ENCODE measurements at places on chromosomes 16 and 17.

DNA sequence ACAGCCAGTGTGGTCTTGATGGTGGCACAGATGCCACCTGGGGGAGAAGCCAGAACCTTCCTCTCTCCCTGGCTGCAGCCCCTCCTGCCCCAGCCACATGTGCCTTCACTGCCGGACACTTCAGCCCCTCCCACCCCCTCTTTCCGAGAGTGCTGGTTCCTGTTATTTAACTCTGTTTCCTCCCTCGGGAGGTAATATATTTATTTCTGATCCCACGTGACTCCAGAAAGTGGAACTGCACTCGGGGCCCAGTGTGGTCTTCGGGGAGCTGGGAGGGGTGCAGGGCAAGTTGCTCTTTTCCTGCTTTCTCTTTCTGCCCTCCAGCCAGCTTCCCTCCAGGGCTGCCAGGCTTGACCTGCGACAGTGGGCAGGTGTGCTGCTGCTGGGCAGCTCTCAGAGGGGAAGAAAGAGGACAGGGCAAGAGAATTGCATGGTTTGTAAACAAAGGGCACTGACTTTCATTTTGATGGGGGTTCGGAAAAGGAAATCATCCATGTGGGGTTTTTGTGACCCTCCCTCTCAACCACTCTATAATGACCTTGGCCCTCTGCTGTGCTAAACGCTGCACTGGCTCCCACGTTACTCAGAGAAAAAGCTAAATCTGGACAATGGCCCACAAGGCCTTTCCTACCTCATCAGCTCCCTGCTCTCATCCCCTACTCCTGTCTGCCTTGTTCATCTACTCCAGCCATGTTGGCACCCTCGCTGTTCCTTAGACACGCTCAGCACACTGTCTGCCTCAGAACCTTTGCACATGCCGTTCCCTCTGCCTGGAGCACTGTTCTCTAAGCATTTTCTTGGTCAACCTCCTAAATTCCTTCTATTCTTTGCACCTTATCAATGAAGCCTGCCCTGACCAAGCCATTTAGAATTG lies 8.2 kb upstream of the CIITA start:
- peak; percentile 57 for DNase-seq

GRCh38 chr16:10787304-10787703 lies 31.3 kb downstream of the TVP23A start:
- DNase-seq: no peak

- peak; percentile 53 for DNase-seq
Measured at GRCh38 chr16:50153596-50154419, 702 bp downstream of the TENT4B start.

- DNase-seq: no peak
Measured at GRCh38 chr16:29763326-29763725, 14.7 kb upstream of the ZG16 start.

- no peak for DNase-seq
Measured at GRCh38 chr16:58506241-58507194, 6.6 kb downstream of the NDRG4 start.

DNA sequence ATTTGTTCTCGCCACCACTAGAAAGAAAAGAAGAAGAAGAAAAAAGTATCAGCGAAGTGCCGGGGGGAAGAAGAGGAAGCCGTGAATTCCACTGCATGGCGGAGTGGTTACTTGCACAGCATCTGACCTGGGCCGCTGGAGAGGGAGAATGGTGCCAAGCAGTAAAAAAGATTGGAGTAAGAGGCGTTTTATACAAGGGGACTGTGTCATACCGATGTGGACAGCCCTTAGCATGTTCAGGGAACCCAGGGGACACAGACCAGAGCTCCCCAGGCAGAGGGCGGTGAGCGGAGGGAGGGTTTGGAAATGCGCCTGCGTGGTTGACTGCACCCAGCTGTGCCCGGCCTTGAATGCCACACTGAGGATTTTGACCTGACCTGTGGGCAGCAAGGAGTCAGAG lies 52.8 kb downstream of the PLXDC1 start:
- DNase-seq: peak; percentile 26

Data from suppressor macrophage treated with lipopolysaccharide for 4 hours (primary cell).